CD4-positive, alpha-beta T cell (primary cell): ENCODE measurements at places on chromosomes 16 and 17. TPM values are rescaled to one million over a fixed set of nuclear protein-coding genes. Genes with fewer than 3 reads are reported as not detected.
A peak's percentile ranks its signal among the peaks of the same experiment; 100 is the strongest.

The NTHL1 gene
- 2.7 TPM for total RNA-seq

The FBF1 gene
- 23.9 TPM for total RNA-seq

The TRIM47 gene
- total RNA-seq, result 2.8 TPM

The ZNF747 gene
- total RNA-seq, result 6.7 TPM

The CHST4 gene
- total RNA-seq, result not detected

The HCRT gene
- total RNA-seq, result not detected

GRCh38 chr16:52364500-52364899, 182.4 kb downstream of the TOX3 start:
- DNase-seq, result no peak
- no peaks in the 10 kb centered on the region for H3K36me3 ChIP-seq
- H3K27me3 ChIP-seq, result no peaks in the 10 kb centered on the region
- no peaks in the 10 kb centered on the region for H3K4me1 ChIP-seq

- H3K27me3 ChIP-seq, result peaks cover 4% of the 10 kb centered on the region
- no peaks in the 10 kb centered on the region for H3K36me3 ChIP-seq
- no peak for DNase-seq
These were observed 42.1 kb upstream of the GPRC5B start for GRCh38 chr16:19926449-19927390.

DNA sequence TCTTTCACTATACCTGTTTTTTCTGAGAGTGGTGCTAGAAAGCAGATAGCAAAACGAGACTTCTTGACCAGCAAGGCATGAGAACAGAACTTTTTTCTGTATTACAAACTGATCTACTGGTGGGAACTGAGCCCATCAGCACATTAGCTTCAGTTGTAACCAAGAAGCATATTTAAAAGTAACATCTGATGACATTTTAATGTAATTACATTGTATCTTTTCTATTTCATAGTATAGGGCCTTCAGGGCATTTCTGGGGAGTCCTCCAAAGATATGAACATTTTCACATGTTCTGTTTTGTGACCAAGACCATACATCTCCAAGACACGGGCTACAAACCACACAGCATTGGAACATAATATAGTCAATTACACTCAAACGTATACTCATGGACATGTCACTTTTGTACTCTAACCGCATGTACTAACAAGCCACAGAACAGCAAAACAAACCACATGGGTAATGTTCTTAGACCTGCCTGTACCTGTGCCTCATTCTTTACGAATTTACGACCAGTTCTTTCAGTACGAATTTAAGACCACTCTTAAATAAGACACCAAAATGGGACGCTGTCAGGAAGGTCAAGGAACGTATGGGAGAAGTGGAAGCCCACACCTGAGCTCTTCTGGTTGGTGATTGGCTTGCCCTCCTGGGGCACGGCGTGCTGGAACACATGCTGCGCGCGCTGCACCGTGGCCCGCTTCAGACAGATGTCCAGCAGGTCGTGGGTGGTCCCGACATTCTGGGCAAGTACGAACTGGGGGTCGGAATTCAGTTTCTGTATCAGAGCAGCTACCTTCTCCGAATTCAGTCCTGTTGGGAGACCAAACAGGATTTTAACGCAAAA, 825 bp downstream of the BLMH start:
- peaks cover 29% of the 10 kb centered on the region for H3K36me3 ChIP-seq
- peaks cover 8% of the 10 kb centered on the region for H3K4me1 ChIP-seq
- peak overlapping the region; percentile 91 for H3K4me3 ChIP-seq
- no peak overlapping the region for H3K27ac ChIP-seq
- peak; percentile 4 for DNase-seq
- no peaks in the 10 kb centered on the region for H3K27me3 ChIP-seq

- H3K27ac ChIP-seq, result no peak overlapping the region
- H3K27me3 ChIP-seq, result no peaks in the 10 kb centered on the region
- no peaks in the 10 kb centered on the region for H3K36me3 ChIP-seq
- no peak for DNase-seq
These were observed 9.6 kb downstream of the ACE start for GRCh38 chr17:63486317-63487013.

- no peaks in the 10 kb centered on the region for H3K4me1 ChIP-seq
- H3K27me3 ChIP-seq, result no peaks in the 10 kb centered on the region
- no peaks in the 10 kb centered on the region for H3K36me3 ChIP-seq
- DNase-seq, result no peak
- no peak overlapping the region for H3K4me3 ChIP-seq
These were observed 166.7 kb downstream of the RBFOX3 start for GRCh38 chr17:79444198-79444597.

DNA sequence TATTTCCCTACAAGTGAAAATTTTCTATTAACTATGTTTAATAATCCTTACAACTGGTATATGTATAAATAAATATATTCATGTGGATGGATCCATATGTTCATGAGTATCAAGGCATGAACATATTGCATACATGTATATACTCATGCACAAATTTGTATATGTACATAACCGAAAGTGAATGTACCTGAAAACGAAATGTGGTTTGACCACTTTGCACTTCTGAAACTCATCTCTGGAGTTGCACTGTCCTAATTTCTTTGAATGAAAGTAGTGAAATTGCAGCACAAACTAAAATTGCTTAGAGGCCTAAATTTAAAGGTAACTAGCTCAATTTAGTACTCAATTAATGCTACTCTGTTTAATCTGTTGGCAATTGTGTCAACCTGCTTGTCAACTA, 27.4 kb upstream of the GNAO1 start:
- no peaks in the 10 kb centered on the region for H3K27me3 ChIP-seq
- H3K36me3 ChIP-seq, result no peaks in the 10 kb centered on the region
- no peak for DNase-seq

DNA sequence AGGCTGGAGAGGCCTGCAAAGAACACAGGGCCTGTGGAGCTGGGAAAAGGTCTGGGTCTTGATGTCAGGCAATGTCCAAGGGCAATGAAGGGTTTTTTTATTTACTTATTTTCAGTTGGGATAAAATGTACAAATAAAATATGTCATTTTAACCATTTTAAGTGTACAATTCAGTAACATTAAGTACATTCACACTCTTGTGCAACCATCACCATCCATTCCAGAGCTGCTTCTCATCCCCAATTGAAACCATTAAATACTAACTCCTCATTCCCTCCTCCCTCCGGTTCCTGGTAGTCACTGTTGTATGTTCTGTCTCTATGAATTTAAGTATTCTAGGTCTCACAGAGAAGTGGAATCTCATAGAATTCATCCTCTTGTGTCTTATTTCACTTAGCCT, 444.7 kb downstream of the HS3ST3B1 start:
- H3K36me3 ChIP-seq, result no peaks in the 10 kb centered on the region
- no peaks in the 10 kb centered on the region for H3K27me3 ChIP-seq
- no peaks in the 10 kb centered on the region for H3K4me1 ChIP-seq
- H3K4me3 ChIP-seq, result no peak overlapping the region
- DNase-seq, result no peak

- DNase-seq, result no peak
- no peaks in the 10 kb centered on the region for H3K27me3 ChIP-seq
- H3K4me1 ChIP-seq, result no peaks in the 10 kb centered on the region
- no peak overlapping the region for H3K27ac ChIP-seq
- H3K4me3 ChIP-seq, result no peak overlapping the region
These were observed 22.8 kb downstream of the KATNIP start for GRCh38 chr16:27572711-27573110.

GRCh38 chr16:54928411-54929089, 2.1 kb upstream of the IRX5 start:
- no peak for DNase-seq
- no peak overlapping the region for H3K27ac ChIP-seq
- no peaks in the 10 kb centered on the region for H3K36me3 ChIP-seq
- peak overlapping the region; percentile 49 for H3K4me3 ChIP-seq
- peaks cover 47% of the 10 kb centered on the region for H3K4me1 ChIP-seq

- H3K27me3 ChIP-seq, result no peaks in the 10 kb centered on the region
- no peak overlapping the region for H3K4me3 ChIP-seq
- no peak for DNase-seq
- H3K4me1 ChIP-seq, result peaks cover 43% of the 10 kb centered on the region
- no peaks in the 10 kb centered on the region for H3K36me3 ChIP-seq
These were observed 6.0 kb downstream of the BPTF start for GRCh38 chr17:67831268-67831667.

DNA sequence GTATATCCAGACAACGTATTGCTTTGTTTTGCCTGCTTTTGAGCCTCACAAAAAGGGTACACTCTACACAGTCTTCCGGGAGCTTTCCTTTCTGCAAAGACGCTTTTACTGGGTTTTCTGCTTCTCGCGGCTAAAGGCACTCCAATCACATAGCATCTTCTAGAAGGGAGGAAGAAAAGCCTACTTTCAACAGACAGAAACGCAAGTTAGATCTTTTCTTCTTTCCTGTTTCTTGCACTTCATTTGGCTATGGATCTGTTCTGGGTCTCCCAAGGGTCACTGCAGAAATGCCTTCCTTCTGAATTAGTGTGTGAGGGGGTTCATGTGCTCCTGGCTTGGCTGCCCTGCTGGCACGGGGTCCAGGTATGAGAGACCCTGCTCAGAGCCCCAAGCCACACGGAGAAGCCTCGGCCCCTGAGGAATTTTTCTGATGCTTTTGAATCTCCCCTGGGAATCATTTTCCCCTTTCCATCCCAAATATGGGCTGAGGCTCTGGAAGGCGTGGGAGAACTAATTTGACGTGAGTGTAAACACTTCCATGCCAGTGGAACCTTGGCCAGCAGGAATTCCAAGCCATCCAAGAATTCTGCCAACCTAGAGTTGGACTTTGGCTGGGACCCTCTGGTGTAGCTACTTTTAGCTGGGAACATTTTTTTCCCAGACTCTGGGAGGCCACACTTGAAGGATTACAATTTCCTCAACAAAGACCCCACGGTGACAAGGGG, 49.6 kb upstream of the NKD1 start:
- no peak for DNase-seq
- H3K4me1 ChIP-seq, result no peaks in the 10 kb centered on the region
- no peaks in the 10 kb centered on the region for H3K27me3 ChIP-seq
- H3K27ac ChIP-seq, result no peak overlapping the region

GRCh38 chr16:30335598-30336474, 19.3 kb downstream of the CD2BP2 start:
- H3K4me3 ChIP-seq, result peak overlapping the region; percentile 58
- no peak for DNase-seq
- peaks cover 17% of the 10 kb centered on the region for H3K4me1 ChIP-seq
- no peak overlapping the region for H3K27ac ChIP-seq

GRCh38 chr17:63543822-63544420, 6.4 kb upstream of the DCAF7 start:
- no peak for DNase-seq
- H3K4me1 ChIP-seq, result peaks cover 3% of the 10 kb centered on the region
- H3K27me3 ChIP-seq, result peaks cover 6% of the 10 kb centered on the region
- no peak overlapping the region for H3K27ac ChIP-seq
- H3K4me3 ChIP-seq, result no peak overlapping the region

DNA sequence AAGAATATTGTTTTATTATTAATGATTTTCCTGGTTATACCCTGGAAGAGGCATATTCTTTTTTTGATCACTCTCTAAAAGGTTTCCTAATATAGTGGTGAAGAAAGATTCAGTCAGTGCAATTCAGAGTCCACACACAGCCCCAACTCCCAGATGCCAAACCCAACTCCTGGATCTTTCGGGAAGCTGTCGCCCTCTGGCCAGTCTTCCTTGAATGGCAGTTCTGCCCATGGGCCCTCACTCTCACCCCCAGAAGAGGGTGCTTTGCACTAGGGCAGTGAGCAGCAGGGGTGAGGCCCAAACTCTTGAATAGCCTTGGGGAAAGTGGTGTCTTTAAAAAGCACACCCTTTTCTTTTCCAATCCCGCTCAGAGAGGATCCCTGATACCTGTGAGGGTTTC, 11.0 kb downstream of the KRT32 start:
- no peak overlapping the region for H3K4me3 ChIP-seq
- no peak overlapping the region for H3K27ac ChIP-seq
- H3K4me1 ChIP-seq, result no peaks in the 10 kb centered on the region
- DNase-seq, result no peak

DNA sequence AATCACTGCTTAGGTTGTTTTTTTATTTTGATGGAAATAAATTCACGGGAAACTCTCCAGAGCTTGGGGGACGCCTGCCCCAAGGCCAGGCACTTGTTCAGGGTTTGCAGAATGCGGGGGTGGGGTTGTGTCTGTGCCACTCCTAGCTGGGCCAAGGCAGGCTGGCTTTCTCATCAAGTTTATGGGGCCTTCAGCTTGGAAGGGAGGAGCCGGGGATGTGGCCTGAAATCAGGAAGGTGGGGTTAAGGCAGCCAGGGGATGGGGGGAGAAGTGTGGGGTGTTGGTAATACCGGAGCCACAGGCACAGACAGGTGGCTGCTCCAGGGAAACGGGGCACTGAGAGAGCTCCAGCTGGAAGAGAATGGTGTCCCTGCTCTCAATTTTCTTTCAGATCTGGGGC, 1.7 kb upstream of the CHAD start:
- no peak overlapping the region for H3K4me3 ChIP-seq
- peaks cover 27% of the 10 kb centered on the region for H3K4me1 ChIP-seq
- H3K27me3 ChIP-seq, result peaks cover 26% of the 10 kb centered on the region
- no peak overlapping the region for H3K27ac ChIP-seq

DNA sequence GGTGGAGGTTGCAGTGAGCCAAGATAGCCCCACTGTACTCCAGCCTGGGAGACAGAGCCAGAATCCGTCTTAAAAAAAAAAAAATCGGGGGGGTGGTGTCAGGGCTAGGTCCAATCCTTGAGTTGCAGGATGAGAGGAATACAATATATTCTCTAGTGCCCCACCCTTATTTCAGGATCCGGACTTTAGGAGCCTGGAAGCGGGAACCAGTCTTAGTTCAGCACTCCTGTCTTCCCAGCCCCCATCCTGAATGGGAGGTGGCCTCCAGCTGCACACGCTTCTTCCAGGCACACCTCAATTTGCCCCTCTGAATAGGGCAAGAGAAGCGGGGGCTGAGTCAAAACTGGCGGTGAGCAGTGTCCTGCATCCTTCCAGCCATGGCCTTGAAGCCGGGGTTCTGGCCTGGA, 1.6 kb downstream of the FHOD1 start:
- H3K36me3 ChIP-seq, result no peaks in the 10 kb centered on the region
- DNase-seq, result no peak
- H3K4me3 ChIP-seq, result peak overlapping the region; percentile 87
- H3K27me3 ChIP-seq, result peaks cover 6% of the 10 kb centered on the region

DNA sequence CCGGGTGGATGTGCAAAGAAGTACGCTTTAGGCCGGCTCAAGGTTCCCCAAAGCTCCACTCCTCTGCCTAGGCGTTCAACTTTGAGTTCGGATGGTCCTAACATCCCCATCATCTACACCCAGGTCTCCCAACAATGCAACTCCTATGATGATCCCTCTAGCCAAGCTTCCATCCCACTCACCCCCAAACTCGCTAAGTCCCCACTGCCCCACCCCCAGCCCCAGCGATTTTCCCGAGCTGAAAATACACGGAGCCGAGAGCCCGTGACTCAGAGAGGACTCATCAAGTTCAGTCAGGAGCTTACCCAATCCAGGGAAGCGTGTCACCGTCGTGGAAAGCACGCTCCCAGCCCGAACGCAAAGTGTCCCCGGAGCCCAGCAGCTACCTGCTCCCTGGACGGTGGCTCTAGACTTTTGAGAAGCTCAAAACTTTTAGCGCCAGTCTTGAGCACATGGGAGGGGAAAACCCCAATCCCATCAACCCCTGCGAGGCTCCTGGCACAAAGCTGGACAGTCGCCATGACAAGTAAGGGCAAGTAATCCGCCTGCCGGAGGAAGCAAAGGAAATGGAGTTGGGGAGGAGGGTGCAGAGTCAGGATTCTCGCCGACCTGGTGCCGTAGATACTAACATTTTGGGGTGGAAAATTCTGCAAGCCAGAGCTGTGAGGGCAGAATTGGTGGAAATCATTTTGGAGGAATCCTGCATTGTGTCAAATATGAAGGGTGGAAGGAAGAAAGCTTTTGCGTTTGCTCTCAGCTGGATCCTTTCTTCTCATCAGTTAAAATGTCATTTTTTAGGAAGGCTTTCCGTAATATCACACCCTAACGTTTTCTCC, at the start of gene TP53:
TP53 (minus strand) TSS at position 419 of the 836 bp plus-strand sequence. CDS start 10,896 bp downstream, outside the sequence.
- H3K27me3 ChIP-seq, result no peaks in the 10 kb centered on the region
- DNase-seq, result peak; percentile 79
- peaks cover 39% of the 10 kb centered on the region for H3K4me1 ChIP-seq
- peak within 1 kb of the TSS; percentile 96 for H3K27ac ChIP-seq
- H3K4me3 ChIP-seq, result peak within 1 kb of the TSS; percentile 72
- H3K36me3 ChIP-seq, result no peaks in the 10 kb centered on the region
